Activated naive CD4-positive, alpha-beta T cell treated with anti-CD3 and anti-CD28 coated beads, Interleukin-2, amount 50 U/mL, for 72 hours (primary cell): ENCODE measurements at places on chromosomes 3 and 15. TPM values are rescaled to one million over a fixed set of nuclear protein-coding genes. Genes with fewer than 3 reads are reported as not detected.

Gene IQCF5
- not detected for total RNA-seq

- no peak for DNase-seq
These were observed 105.2 kb downstream of the DAPK2 start for GRCh38 chr15:63940966-63941620.

DNA sequence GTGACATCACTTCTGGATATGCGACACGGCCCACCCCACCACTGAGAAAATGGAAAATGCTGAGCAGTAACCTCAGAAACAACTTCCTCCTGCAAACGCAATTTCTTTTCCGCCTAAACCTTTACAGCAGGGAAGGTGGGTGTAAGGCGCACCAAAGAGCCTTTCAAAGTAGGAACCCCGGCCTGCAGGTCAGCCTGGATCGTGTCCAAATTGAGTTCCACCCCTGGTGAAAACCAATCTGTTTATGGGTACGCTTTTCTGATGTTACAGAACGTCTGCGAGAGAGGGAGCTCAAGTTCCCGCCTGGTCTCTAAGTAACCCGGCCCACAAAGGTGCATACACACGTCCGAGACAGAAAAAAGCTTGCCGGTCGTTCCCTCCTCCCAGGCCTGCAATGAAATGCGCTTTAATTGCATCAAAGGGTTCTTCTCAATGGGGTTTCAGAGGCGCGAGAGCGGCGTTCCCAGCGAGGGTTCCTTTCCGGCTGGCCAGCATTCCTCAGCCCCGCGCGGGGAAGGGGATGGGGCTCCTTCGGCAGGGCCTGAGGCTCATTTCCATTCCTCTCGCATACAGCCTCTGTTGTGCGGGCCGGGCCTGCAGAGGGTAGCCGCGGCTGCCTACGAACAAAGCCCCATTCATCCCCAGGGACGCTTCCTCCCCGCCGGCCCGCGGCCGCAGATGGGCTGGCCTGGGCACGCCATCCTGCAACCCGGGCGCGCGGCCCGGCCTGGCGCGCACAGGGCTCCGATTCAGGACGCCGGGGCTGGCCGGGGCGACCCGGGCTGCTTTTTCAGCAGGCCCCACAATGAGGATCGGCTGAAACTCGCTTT, 138.1 kb downstream of the TMCO5A start:
- peak; percentile 19 for DNase-seq

GRCh38 chr3:53941950-53942349, 50.3 kb upstream of the SELENOK start:
- no peak for DNase-seq

GRCh38 chr3:174675406-174675805, 183.7 kb upstream of the NAALADL2 start:
- no peak for DNase-seq
